ENCODE measurements at places on chromosomes 6 and 20.

- DNase-seq = no peak
Measured at GRCh38 chr6:41901882-41902519, 6.8 kb upstream of the USP49 start.

- no peak for DNase-seq
Measured at GRCh38 chr20:43408848-43409576, 48.7 kb upstream of the SRSF6 start.

DNA sequence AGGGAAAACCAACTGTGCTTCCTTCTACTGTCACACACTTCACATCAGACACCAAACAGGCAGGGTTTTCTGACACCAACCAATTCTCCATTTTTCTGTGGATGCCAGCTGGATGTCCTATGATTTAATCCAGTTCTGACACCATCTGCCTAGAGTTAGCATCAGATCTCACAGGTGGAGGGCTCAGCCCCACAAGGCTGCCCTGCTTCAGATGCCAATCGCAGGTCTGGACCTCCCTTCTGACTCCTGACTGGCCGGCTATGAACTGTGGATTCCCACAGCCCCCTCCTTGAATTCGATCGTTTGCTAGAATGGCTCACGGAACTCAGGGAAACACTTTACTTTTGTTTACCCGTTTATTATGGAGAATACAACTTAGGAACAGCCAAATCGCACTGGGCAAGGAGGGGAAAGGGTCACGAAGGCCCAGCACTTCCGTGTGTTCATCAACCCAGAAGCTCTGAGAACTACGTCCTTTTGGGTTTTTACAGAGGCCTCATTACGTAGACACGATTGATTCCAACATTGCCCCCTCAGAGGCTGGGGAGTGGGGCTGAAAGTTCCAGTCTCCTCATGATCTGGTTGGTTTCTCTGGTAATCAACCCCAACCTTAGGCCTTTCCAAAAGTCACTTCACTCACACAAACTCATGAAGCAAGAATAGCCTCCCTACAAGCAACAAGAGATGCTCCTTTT lies 25.4 kb upstream of the MAS1 start:
- DNase-seq = no peak

DNA sequence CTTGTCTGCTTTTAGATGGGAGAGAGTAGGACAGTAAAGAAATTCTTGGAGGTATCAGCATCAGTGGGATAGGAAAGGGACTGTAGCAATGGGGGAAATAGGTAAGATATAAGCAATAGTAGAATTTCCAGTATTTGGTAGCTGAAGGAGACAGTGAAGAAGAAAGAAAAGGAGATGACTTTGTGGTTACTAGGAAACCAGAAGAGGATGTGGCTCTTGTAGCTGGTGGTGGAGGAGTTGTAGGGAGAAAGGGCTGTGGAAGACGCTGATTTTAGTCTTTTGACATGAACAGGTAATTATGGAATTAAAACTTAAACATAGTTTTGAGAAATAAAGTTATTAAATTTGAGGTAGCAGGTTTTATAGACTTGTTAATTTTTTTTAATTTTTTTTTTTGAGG lies 26.1 kb downstream of the SH3BGRL2 start:
- DNase-seq = no peak

DNA sequence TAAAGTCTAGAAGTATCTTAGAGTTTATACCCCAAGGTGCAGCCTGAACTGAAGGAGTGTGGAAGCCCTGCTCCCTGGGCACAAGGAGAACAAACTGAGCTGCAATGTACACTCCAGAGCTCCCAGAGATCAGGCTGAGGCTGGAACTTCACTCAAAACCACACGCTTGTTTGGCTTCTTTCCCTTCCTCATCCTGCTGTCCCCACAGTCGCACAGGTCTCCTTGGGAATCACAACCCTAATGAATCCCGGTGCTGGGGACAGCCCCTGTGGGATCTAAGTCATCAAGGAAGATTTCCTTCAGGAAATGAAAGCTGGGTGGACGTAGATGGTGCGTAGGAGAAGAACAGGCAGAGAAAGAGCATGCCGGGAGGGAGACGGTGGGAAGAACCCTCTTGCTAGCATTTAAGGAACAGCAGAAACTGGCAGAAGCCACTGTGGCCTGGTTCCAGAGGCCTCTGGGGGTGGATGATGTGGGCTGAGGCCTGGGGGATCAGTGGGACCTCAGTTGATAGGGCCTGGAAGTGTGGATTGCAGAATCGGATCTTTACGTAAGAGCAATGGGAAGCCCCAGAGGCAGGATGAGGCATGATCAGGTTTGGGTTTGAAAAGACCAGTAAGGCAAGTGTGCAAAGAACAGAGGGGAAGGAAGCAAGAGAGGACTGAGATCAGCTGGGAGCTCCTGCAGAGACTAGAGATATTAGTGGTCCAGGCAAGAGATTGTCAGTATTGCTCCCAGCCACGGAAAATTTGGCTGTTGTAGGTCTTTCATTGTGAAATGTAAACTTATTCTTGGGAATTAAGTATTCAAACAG lies 21.4 kb downstream of the CYP24A1 start:
- no peak for DNase-seq

- no peak for DNase-seq
Measured at GRCh38 chr6:152979116-152979515, 3.7 kb downstream of the FBXO5 start.

GRCh38 chr20:5504061-5504739 lies 187.4 kb upstream of the PROKR2 start:
- DNase-seq = no peak

- no peak for DNase-seq
Measured at GRCh38 chr20:59598625-59599310, 5.6 kb upstream of the PHACTR3 start.

- DNase-seq = no peak
Measured at GRCh38 chr6:106927531-106928398, 46.8 kb downstream of the CD24 start.

GRCh38 chr6:167293590-167294091 lies 2.5 kb downstream of the UNC93A start:
- no peak for DNase-seq

GRCh38 chr20:5189917-5190316 lies 63.1 kb downstream of the CDS2 start:
- no peak for DNase-seq

DNA sequence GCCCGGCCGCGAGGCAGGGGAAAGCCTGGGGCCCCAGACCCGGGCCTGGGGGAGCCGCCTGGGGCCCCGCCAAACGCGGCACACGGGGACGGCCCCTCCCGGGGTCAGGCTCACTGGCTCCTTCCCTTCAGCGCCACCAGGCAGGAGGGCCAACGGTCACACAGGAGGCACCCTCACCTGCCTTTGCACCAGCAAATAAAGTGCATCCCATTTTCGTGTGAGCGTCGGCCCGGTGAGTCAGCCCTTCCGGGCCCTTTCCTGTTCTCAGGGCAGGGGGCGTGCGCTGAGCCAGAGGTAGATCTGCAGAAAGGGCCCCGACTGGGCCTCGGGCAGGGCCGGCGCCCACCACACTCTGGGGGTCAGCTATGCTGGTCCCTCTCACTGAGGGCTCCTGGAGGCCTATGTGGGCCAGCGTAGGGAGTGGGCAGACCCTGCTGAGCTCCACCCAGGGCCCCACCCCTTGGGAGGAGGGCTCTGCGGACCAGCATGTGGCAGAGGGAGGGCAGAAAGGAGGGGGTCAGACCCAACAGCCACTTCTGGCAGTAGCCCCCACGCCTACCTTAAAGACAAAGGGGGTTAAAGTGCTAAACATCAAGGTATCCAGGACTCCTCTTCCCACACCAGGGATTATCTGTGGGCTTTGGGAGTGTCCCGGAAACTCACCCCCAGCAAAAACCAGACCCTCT lies 931 bp upstream of the UCKL1 start:
- peak; percentile 44 for DNase-seq

DNA sequence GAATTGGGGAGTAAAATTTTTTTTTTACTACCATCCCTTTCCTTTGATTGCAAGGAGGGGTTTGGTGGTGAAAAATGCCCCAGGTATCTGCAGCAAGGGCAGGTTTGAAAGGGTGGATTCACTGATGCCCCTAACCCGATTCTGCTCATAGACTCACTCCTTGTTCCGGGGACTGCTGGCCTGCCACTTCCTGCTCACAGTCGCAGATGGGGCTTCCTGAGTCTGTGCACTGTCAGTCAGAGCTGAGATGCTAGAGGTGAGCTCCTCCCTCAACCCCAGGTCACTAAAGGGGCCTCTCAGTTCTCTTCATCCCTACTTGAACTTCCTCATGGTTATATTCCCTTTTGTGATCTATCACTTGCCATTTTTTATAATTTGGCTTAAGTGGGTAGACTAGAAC lies 357.9 kb downstream of the FARS2 start:
- no peak for DNase-seq

- DNase-seq = no peak
Measured at GRCh38 chr6:127533736-127534135, 14.6 kb upstream of the MTCL3 start.

- no peak for DNase-seq
Measured at GRCh38 chr20:13492001-13492481, 146.7 kb downstream of the TASP1 start.

- no peak for DNase-seq
Measured at GRCh38 chr20:9279918-9280401, 211.1 kb downstream of the PLCB4 start.

DNA sequence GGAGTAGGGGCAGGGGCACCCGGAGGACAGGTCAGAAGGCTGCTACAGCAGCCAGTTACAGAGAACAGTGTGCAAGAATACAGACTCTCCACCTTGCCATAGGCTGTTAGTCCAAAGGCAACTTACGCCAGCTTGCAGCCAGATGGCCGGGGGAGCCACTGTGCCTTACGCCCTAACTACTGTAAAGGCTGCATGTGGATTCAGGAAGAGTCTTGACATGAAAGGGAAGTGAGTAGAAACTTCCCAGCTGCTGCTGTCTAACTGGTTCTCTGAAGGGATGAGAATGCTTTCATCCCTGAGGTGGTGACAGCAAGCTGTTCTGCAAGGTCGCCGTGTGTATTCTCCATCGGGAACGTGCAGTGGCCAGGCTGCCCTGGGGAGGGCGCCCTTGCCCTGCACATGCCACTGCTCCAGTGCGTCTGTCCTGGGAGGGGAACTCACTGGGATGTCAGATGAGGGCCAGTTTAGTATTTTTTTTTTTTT lies 46.1 kb downstream of the LYRM4 start:
- no peak for DNase-seq

DNA sequence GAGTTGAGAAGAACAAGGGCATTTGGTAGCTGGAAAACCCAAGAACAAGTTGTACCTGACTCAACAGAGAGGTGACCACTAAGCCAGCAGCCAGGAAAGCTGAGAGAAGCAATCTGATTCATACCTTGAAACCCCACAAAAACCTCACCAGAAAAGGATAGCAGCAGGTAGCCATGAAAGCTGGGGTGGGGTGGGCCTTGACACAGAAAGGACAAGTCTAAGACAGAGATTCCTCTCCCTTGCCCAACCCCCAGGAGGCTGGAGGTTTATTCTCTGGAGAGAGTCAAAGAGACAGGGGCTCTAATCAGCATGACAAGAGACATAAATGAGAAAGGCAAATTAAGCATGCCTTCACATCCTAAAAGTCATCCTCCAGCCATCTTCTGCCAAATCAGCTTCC lies 151.7 kb upstream of the DST start:
- no peak for DNase-seq

DNA sequence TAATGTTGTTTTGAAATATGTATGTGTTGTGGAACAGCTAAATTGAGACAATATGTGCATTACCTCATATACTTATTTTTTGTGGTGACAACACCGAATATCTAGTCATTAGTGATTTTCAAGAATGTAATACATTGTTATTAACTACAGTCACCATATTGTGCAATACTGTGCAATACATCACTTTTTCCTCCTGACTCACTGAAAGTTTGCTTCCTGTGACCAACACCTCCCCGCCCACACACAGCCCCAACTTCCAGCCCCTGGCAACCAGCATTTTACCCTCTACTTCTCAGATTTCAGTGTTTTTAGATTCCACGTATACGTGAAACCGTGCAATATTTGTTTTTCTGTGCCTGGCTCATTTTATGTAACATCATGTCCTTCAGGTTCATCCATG lies 627.9 kb downstream of the PRKN start:
- no peak for DNase-seq

DNA sequence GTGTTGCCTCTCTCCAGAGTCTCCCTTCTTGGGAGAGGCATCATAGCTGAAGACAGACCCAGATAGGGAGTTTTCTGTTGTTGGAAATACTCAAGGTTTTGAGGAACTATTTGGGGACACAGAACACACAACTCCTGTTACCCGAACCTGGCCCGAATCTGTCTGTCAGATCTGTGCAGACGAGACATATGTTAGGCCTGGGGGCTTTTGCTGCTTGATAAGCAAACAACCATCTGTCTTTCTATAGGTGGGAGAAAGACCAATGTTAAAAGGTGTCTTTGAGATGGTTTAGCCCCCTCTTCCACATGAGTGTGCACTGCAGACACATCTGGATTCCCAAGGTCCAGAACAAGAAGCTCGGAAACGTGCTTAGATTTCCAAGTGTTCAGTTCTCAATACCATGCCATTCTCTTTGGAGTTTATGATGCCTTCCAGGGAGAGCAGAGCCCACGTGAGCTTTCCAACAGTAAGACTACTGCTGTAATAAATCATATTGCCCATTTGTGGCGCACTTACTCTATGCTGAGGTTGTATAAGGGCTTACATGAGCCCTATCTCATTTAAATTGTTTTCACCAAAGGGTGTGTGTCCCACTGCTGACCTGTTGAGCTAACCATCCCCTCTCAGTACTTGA lies 3.8 kb upstream of the STX16 start:
- DNase-seq = no peak

GRCh38 chr6:159693894-159694545 lies 979 bp upstream of the SOD2 start:
- DNase-seq = no peak

GRCh38 chr6:161355696-161356095 lies 81.8 kb upstream of the AGPAT4 start:
- no peak for DNase-seq

- DNase-seq = no peak
Measured at GRCh38 chr6:105645958-105646357, 243.1 kb upstream of the PREP start.

- DNase-seq = no peak
Measured at GRCh38 chr6:36607683-36608386, 13.7 kb downstream of the SRSF3 start.

DNA sequence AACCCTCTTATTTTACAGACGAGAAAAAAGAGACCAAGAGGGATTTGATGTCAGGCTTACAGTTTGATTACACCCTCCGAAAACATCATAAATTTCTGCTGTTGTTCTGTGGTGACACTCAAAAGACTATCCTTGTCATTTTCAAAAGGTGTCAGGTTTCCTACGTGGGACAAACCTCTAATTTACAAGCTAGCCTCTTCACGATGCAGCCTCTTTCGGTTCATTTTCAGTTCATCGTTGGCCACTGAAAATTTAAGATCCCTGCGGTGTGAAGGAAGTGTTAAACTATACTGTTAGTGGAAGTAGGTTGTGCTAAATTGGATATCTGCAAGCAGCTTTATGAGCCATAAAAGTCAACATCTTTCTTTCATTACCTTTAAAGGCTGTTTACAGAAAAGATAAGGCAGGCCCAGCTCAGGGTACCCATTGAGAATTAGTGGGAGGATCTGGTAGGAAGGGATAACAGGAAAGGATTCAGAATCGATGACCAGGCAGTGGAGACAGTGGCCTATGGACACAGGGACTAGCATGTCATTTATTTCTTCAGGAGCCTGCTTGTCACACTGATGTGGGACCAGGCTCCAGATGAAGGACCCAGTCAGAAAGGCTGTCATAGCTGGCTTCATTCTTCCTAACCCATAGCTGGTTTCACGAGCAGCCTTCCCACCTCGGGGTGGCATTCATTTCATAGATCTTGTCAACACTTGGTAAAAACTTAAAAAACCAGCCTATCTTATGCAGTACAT lies 329.1 kb upstream of the SOX4 start:
- DNase-seq = no peak

GRCh38 chr6:34084591-34085290 lies 61.1 kb downstream of the GRM4 start:
- no peak for DNase-seq
